ENCODE measurements at places on chromosomes 5 and 9.
A peak's percentile ranks its signal among the peaks of the same experiment; 100 is the strongest.

GRCh38 chr5:95533106-95533505 is 21.7 kb downstream of the SKIC3 start:
- peak; percentile 38 for DNase-seq

DNA sequence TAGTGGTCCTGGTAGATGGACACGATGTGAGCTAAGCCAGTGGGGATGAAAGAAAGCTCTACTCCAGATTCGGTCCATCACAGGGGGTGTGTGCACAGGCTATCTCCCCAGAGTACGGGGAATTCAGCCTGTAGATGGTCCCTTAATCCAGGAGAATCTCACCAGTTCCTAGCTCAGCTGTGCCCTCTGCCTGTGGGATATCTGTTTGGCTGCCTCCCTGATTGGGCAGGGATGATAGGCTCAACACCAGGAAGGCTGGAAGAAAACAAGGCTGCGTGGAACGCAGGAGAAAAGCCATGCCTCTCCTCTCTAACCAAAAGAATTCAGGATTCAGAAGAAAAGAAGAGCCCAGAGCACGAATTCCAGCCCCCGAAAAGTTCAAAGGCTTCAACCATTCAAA is 40.9 kb downstream of the VLDLR start:
- no peak for DNase-seq

DNA sequence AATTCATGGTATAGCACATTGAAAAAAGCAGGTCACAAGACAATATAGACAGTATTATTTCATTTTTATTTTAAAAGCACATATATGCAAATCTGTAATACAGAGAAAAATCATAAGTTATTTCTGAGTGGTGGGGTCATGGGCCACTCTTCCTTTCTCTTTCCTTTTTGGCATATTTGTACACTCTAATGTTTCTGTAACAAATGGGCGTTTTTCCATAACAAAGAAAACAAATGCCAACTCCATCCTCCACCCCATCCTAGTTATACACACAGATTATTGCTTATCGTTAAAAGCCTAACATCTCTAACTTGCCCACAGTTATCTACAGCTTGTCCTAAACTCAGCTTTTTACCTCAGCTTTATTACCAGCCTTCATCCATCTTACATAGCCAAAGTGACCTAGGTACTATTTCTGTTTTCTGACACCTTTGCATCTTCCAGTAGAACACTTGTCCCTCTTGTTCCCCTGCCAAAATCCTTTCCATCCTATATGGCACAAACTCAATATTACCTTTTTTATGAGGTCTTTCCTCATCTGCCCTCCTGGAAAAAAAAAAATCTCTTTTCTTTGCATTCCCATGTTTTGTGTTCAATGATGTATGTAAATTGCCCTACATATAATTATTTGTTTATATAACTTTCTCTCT is 4.1 kb downstream of the KIAA0825 start:
- DNase-seq, result no peak

DNA sequence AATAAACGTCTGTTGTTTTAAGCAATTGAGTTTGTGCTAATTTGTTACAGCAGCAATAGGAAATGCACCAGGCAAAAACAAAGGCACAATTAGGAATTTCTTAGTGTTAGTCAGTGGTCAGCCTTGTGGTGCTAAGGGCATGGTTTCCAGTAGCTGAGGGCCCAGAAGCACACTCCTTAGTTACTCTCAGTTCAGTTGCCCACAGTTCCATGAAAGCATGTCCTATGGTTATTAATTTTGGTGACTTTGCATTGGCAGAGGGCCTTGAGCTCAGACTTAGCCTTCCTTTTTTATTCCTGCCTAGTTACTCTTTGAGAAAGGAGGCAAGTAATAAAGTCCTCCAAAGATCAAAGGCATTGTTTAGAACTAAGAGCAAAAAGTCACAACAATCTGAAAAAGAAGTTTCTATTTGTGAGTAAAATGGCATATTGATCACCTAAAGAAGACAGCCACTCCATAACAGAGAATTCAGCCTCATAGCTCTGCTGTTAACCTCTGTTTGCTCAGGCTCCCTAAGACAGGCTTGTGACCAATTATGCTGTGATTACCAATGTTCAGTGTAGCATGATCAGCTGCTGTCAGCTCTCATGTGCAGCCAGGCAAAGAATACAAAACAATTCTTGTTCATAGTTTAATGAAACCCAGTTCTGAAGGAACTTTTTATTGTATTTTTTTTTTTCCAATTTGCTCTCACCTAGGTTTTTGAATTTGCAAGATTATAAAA is 57.0 kb upstream of the MROH2B start:
- no peak for DNase-seq

DNA sequence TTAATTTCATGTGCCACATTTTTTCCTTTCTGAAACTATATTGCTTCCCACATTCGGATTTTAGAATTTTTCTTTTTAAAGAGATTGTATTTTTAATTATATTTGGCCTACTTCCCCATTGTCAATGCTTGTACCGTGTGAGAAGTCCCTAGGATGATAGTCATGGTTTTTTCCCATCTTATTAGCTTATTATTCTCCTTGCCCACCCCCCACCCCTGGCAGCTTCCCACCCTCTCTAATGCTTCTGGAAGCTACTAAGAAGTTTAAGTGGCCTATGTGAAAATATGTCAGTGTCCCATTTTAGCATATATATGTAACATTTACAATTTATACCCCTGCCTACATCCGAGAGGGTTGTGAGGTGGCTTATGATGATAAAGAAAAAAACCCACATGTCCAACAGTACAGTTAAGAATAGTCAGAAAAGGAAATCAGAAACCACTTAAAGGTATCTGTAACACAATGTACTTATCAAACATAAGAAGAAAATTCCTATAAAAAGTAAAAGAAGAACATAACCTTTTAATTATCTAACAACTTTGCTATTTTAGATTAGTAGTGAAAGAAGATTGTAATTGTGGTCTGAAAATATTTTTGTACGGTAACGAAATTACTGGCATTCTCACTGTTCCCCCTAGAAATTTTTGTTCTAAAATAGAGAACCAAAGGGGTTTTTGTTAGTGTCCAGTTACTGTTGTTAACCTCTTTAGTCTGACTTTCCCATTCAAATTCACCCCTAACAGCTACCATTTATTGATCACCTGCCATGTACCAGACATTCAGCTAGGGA is 62.1 kb downstream of the SLC44A1 start:
- DNase-seq, result no peak

DNA sequence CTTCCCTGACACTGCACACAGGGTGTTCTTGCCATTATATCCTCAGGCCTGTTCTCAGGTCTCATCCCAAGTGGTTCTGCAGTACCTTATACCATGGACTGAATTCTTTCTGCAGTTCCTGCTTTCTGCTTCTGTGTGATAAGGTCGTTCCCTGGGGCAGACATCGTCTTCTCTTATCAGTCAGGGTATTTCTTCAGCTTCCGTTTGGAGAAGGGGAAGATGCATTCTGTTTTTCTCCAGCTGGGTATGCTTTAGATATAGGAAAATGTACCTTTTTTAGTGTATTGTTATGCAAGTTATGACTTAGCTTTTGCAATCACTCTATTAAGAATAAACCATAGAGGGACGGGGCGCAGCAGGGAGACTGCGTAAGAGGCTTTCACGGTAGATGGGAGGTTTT is 31.1 kb downstream of the RALGPS1 start:
- DNase-seq, result no peak

GRCh38 chr5:171794470-171794960 is 8.9 kb downstream of the SMIM23 start:
- DNase-seq, result no peak

GRCh38 chr5:64914396-64914795 is 145.7 kb downstream of the CWC27 start:
- DNase-seq, result peak; percentile 39
